ENCODE measurements at places on chromosomes 12 and 14.
A peak's percentile ranks its signal among the peaks of the same experiment; 100 is the strongest.

- peak; percentile 43 for DNase-seq
These were observed 885.8 kb upstream of the TMEM132C start for GRCh38 chr12:127381043-127381668.

DNA sequence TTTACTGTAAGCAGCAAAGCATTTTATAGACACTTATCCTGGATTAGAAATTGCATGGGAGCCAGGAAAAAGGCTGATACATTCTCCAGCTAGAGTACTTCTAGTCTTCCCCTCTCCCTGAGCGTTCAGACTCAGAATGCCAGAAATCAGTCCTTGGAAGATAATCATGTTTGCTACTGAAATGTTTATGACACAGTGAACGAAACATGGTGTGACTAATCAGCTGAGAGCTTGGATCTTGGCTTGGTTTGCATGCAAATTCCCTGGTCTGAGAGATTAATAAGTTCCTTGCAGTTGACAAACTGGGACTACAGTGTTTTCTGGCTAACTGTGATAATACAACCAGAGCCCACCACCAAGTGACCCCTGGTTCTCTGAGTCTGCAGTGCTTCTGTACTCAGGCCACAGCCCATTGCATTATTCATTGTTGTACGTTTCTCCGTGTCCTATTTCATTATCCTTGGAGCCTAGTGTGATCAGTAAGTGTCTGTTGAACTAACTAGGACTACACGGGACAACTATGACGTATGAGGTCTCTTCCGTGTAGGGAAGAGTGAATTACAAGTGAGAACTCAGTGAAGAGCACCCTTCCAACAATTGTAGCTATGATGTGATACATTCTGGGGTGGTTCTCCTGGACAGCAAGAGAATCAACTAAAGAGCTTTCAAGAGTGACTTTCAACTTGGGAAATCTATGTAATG is 34.6 kb upstream of the EVL start:
- DNase-seq: no peak

- DNase-seq: no peak
These were observed 48.0 kb upstream of the C14orf180 start for GRCh38 chr14:104531421-104532190.

DNA sequence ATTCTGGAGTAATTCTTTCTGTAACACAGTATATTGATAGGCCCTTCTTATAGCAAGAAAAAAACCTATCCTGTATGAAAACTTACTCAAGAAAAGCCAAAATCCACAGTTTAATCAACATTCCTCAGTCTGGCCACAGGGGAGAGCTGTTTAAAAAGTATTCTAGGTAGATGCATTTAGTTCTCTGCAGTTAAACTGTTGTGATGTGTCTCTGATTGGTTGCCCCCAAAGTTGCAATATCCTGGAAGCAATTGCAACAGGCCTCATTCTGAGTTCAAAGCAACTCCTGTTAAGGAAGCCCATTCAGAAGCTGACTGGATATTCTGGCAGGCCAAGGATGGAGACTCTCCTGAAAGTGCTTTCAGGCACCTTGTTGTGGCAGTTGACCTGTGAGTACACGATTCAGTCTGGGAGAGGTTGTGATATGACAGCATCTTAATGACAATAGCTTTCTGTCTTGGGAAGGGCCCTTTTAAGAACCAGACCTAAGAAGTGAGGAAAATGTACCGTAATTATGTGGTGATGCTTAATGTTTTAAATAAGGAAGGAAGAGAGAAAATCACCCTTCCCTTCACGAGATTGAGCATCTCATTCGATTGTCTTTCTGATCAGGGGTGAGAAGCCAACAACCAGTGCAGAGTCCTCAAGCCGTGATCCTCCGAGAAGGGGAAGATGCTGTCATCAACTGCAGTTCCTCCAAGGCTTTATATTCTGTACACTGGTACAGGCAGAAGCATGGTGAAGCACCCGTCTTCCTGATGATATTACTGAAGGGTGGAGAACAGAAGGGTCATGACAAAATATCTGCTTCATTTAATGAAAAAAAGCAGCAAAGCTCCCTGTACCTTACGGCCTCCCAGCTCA is 420.7 kb downstream of the DAD1 start:
- no peak for DNase-seq

DNA sequence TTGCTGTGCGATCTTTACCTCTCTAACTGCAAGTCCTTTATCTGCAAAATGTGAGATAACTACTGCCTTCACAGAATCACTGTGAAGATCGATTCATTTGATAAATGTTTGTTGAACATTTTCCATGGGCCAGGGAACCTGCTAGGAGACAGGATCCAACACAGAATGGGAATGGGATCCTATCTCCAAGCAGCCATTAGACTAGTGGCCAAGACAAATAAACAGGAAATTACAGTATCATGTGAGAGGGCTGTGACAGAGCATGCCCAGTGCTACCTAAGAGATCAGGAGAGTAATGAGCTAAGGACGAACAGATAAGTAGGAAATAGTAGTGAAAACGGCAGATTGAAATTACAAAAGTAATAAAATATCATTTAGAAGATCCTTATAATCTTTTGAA is 105.7 kb downstream of the GRIN2B start:
- no peak for DNase-seq

DNA sequence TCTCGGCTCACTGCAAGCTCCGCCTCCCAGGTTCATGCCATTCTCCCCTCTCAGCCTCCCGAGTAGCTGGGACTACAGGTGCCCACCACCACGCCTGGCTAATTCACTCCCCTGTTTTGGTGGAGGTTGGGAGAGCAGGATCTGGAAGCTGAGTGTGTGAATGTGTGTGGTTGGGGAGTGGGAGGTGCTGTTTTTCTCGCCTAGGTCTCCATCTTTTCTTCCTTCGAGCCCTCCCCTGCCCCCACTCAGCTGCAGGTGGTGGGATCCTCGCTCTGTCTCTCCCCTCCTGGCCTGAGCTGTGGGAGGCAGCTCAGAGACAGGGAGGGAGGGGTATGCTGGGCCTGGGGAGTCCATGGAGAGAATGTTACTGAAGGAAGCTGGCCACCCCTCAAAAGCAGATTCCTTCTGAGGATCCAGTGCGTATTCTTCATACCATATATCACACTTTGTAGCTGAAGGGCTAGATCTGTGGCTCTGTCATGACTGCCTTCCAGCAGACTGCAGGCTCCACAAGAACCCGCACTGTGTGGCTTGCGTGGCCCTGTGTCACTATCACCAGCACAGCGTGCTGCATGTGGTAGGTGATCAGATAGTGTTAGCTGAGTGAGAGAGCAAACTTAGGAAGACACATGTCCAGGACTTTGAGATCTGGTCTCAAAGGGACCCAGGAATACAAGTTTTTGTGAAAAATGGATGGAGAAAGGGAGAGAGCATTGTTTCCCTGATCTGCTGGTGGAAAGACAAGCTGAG is 2.8 kb downstream of the KRT83 start:
- no peak for DNase-seq

GRCh38 chr14:69708049-69708448 is 58.9 kb upstream of the SRSF5 start:
- DNase-seq: no peak

- DNase-seq: no peak
These were observed 5.5 kb downstream of the TNFAIP2 start for GRCh38 chr14:103128631-103129300.

DNA sequence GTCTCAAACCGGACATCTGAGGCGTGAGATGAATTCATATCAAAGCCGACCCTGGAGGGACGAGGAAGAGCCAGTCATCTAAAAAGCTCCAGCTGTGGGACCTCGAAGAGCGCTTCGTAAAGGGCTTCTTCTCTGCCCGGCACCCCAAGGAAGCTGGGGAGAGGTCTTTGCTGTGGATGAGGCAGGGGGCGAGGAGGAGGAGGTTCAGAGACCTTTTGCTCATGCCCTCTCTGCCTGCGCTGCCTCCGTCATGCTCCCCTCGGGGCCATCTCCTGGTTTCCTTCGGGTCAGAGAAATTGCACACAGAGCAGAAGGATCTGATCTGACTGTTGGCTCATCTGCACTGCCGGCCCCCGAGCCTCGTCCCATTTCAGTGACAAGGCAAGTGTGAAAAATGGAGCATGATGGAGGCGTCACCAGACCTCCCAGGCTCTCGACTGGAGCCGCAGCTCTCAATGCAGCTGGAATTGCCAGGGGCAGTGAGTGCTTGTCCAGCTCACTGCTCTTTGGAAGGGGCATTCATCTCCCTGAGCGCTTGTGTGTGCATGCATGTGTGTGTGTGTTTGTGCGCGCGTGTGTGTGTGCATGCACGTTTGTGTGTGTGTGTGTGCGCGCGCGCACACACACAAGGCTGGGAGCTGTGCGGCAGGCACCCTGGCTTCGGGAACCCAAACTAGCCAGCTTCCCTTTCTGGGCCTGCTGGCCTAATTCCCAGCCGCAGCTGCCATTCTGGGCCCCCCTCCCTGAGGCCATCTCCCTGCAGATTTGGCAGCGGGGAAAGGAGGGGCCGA is 9.2 kb downstream of the CABP1 start:
- DNase-seq: no peak

GRCh38 chr12:121484967-121485366 is 85.0 kb downstream of the RNF34 start:
- no peak for DNase-seq

GRCh38 chr12:71661977-71662530 is 1.6 kb downstream of the ZFC3H1 start:
- no peak for DNase-seq

GRCh38 chr14:71726580-71727021 is 205.6 kb upstream of the RGS6 start:
- no peak for DNase-seq
